Calu3 (cell line): ENCODE measurements at places on chromosomes 7 and 10. TPM values are rescaled to one million over a fixed set of nuclear protein-coding genes. Genes with fewer than 3 reads are reported as not detected.

Gene ERVW-1
- not detected in 2 replicates for total RNA-seq

Gene NODAL
- not detected in 2 replicates for total RNA-seq

DNA sequence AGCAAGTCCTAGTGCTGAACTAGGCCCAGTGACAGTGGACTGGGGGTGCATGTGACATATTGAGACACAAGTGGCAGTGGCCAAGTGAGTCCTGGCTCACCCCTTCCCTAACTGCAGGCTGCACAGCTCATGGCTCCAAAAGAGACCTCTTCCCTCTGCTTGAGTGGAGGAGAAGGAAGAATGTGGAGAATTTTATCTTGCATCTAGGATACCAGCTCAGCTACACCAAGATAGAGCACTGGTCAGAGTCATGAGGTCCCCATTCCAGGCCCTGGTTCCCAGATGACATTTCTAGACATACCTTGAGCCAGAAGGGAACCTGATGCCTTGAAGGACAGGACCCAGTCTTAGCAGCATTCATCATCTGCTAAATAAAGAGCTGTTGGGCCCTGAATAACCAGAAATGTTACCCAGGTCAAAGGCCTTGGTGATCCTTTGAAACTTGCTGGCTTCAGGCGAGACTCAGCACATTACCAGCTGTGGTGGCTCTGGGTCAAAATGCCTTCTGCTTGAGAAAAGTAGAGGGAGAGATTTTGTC is 114.5 kb downstream of the CDC14C start:
- DNase-seq = no peak

GRCh38 chr10:5809527-5810154 is 3.6 kb downstream of the GDI2 start:
- no peak for DNase-seq

- no peak for DNase-seq
These were observed 58.7 kb downstream of the RGS10 start for GRCh38 chr10:119483839-119484238.
